ENCODE measurements at places on chromosomes 3 and 15.

DNA sequence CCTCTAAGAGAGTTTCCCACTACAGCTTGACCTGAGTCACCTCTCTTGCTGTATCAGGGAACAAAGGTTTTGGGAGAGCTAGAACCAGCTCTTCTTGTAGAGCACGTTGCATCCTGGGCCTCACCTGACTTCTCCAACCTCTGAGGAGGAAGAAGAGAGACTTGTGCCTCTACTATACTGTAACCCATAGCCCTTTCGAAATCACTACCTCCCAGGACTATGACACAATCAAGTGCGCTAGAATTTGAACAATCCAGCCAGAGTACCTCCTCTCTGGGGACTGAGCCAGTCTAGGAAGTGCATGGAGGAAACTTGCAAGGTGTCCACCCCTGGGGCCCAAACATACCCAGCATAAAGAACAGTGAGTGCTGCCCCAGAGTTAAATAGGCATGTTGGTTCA is 192.8 kb upstream of the BHLHE40 start:
- DNase-seq: no peak

DNA sequence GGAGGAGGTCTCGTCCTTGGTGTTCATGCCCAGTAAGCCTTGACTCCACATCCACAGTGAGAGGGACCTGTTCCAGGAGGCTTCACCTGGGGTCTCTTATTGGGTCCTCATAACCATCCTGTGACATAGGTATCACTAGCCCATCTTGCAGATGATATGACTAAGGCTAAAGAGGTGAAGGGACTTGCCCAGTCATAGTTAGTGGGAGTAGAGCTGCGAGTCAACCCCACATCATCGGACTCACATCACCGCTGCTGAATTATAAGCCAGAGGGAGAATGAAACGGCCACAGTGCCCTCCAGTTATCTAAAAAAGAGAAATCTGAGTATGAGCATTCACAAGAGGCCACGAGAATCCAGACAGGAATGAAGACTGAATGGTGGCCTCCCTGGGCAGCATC is 66.0 kb downstream of the MESD start:
- no peak for DNase-seq

DNA sequence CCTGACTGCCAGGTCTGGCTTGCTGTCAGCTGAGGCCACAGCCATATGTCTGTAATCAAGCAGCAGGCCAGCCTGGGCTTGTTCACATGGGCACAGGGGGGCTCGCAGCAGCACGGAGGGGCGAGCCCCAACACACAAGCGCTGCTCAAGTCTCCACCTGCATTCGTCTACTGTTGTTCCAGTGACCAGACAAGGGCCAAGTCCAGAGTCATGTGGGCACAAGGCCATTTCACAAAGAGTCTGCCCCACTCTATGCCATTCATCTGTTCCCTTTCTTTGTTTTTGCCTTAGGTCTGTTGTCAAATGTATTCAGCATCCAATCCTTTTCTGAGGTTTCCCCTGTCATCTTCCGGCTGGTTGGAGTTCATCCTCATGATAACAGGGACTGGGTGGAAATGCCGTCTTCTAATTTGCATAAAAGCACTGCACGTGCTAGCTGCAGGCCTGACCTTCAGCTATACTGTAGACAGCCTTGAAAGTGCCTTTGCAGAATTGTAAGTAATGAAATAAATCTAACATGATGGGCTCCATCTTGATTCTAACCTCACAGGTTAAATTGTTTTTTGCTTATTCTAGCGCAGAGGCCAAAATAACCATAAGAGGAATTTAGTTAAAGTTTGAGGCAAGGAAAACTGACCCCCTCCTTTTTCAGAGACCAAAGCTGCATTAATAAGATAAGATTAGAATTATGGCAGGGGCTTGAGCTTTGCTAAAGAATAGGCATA is 28.6 kb upstream of the KBTBD12 start:
- no peak for DNase-seq

- DNase-seq: no peak
These were observed 614.3 kb downstream of the DIPK2A start for GRCh38 chr3:144585953-144586352.

DNA sequence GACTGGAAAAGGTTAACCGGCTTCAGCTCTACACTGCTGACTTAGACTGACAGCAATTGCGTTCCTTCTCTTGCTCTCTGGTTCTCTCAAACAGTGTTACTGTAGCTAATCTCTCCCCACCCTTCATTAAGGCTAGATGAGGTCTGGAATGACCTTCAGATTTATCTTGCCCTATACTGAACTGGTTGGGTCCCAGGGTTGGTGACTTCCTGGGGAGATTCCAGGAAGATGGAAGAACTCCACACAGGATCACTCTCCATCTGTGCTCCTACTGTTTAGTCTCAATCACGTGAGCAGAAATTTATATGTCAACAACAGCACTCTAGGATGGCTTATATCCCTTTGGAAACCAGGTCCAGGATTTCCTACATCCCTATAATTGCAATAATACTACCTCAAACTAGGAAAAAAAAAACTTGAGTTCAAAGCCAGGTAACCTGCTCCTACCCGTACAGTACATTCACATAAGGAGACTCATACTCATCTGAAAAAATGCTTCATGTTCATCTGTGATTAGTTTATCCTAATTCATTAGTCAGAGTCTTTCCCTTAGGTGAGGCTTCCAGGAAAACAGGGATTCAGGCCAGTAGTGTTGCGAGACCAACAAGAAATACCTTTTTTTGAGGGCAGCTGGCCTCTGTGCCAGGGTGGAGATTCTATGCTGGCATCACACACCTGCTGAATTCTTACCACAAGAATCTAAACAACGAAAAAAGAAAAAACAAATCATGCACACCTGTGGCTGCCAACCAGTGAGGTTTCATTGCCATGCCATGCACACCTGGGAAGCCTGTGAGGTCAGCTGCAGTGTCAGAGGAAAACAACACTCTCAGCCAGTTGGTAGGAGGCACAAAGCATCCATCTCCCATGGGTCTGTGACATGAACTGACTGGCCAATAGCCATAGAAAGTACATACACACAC is 297.3 kb downstream of the MECOM start:
- DNase-seq: no peak

DNA sequence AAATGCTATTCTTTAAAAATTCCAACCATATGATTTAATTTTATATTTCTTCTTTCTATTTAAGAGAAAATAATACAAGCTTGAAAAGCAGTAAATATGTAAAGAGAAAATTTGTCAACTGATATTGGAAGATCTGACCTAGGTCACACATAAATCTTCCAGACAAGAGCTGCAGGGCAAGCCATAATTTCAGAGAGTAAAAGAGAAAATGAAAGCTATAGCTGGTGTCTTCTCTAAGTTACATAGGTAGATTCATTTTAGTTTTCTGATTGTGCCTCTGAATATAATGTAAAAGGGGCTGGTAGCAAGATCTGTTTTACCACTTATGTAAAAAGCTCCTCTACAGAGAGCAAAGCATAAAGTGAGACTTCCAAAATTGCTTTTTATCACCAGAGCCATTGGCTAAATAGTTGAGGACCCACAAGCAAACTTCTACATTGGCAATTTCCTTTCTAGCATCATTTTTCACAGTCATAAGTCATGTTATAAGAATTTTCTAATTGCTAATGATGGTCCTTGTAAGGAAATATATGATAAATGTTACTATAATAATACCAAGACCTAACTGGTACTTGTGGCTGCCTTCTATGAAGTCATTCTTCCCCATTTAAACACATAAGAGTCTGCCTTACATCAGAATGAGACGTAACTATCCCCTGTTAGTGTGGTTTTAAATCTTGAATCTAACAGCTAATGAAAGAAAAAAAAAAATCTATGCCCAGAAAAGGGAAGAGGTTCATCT is 80.8 kb upstream of the SKOR1 start:
- no peak for DNase-seq

- DNase-seq: no peak
These were observed 34.0 kb upstream of the ZNF280D start for GRCh38 chr15:56767315-56767714.

- DNase-seq: no peak
These were observed 1.3 kb downstream of the MUC4 start for GRCh38 chr3:195810455-195810845.

GRCh38 chr15:28132524-28133275 is 33.6 kb upstream of the OCA2 start:
- DNase-seq: no peak

All from activated CD4-positive, alpha-beta T cell treated with anti-CD3 and anti-CD28 coated beads for 24 hours (primary cell).